Neural progenitor cell (in vitro differentiated cells): ENCODE measurements at places on chromosomes 2 and 18.

DNA sequence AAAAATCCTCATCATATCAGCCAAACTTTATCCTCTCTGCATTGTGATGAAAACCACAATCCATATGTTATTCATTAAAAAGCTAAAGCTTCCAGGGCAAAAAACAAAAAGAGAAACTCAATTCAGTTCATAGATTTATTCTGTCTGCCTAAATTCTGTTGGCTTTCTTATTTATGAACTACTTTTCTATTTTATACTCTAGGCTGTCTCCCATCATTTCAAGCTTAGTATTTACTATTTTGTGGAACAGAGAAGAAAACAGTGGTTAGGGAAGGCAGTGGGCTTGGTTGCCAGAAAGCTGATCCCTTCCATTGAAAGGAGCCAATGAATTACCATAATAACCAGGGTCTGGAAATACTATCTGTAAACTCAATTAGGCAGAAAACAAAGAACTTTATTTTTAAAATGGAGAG, 71.8 kb downstream of the RAPH1 start:
- DNase-seq: peak; percentile 14

DNA sequence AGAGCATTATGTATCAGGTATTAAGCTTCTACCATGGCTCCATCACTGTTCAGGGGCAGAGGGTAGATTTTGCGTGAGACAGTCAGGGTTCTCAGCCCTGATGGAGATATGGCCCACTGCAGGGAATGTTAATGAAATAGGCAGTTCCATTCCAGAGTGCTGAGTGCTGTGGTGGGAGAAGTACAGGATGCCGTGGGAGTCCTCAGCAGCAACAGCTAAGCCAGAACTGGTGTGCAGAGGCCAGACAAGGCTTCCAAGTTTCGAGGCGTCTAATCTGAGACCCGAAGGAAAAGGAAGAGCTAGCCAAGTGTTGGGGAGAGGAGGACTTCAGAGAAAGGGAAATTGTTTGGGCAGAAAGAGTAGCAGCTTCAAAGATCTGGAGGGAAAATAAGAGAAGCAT, 30.2 kb upstream of the MAPRE2 start:
- DNase-seq: no peak

DNA sequence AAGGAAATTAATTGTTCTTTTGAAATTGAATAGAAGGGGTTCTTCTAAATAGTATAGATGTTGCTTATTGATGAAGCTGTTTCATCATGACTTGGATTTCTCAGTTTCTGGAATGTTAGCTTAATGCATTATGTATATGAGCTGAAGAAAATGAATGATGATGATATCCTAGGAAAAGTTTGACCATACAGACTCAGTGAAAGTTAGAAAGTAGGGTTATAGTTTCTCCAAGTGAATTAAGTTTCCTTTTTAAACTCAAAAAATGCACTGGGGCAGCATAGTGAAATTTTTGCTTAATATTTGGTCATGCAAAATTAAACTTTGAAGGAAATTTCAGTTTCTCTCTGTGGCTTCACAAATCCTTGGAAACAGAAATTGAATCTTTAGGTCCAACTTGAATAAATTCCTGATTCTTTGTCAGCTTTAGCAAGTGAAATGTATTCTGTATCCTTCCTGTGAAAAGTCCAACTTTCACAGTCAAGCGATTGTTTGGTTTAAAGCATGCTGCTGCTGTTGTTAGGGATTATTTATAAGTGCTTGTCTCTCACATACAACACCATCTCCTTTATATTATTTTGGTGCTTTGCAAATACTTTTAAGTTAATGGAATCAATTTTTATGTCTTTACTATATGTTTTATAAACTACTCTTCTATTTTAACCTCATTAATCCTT, 78.2 kb downstream of the PIK3C3 start:
- DNase-seq: no peak

- DNase-seq: peak; percentile 27
These were observed 558 bp downstream of the FBXO41 start for GRCh38 chr2:73283545-73284295.

DNA sequence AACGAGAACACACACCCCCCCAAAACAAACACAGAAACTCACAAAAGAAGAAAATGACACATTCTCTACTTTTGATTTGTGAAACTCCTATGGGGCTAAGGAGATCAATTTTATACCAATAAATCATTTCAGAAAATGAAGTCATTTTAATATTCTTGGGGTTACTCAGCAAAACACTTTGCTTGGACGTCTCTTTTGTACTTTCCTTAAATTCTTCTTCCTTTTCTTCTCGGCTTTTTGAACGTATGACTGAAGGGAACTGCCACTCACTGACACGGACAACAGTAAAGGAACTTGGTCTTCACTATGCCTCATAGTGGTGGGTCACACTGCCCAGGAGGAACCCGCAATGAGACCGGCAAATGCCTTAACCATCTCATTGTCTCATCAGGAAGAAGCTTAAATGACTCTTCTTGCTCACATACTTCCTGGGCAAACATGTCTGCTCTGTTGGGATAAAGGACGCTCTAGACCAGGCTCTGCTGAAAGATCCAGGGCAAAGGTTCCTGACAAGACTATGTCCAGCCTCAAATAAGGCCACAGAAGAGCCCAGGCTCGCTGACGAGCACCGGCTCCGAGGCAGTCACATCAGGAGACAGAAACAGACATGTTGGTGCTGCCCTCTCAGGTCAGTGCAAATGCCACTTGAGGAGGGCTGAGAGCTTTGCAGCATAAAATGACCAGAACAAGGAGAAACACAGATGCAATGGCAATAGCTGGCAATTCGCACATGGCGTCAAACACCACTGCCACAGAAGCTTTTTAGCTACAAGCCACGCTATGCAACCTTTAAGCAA, 205.5 kb downstream of the TGIF1 start:
- DNase-seq: no peak

DNA sequence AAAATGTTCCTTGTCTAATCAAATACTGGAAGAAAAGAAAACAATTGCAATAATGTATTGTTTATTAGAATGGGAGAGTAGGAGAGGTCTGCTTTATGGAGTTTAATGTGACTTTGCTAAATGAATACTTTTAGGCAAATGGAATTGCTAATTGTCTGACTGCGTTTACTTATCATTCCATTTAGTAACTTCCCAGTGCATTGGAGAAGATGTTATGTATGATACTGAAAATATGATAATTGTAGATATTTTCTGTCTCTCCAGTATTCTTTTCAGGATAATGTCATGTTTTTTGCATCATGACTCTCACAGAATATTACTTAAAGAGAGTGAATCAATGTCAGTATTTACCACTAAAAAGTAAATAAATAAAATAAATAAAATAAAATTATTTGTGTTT, 8.1 kb upstream of the ERBB4 start:
- no peak for DNase-seq

GRCh38 chr18:58866066-58866772, 1.5 kb downstream of the ZNF532 start:
- no peak for DNase-seq

DNA sequence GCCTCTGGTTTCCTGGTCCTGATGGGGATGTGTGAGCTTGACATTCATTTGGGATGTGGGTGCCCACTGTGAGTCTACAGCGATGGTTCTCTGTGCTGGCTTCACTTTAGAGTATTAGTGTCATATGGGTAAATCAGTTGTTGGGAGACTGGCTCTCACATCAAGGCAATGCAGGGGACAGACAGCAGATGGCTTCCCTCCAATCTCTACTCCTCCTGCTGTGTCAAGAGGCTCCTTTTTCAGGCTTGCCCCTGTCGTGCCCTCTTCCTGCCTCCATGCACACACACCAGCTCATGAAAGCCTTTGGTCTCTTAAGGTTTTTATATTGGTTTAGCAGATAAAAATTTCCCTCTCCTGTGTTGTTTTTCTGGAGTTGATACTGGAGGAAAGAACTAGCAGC, 315.6 kb downstream of the RDH14 start:
- no peak for DNase-seq

DNA sequence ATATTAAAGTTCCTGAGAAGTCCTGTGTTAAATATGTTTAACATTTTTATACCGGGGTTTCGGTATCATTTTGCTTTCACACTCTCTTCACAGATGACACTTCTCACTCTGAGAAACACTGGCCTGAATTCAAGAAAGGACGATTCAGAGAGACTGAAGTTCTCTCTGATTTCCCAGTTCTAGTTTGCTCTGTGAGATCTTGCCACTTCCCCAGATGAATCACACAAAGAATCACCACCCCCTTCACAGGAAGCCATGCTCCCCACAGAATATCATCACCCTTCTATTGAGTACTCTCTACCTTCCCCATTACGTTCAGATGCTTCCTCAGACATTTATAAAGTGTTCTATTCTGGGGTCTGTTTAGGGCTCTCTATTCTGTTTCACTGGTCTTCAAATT, 16.1 kb upstream of the CD207 start:
- no peak for DNase-seq

DNA sequence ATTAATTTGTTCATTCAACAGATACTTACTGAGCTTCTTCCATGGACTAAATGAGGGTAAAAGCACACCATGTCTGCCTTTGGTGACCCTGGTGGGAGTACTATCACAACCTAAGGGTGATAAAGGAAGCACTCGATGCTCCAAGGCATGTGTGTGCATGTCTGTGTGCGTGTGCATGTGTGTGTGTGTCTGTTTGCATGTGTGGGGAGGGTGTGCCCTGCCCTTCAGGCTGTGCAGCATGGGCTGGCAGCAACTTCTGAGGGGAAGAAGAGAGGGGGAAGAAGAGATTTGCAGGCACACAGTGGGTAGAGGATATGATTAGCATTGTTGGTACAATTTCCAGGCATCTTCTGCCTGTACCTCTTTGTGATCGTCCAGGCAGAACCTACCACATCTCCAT, 121.6 kb downstream of the ACOXL start:
- DNase-seq: no peak

GRCh38 chr2:12014088-12014960, 267.9 kb downstream of the LPIN1 start:
- no peak for DNase-seq

GRCh38 chr2:128228894-128229293, 89.8 kb downstream of the HS6ST1 start:
- no peak for DNase-seq

GRCh38 chr2:160214461-160215445, 14.7 kb upstream of the ITGB6 start:
- no peak for DNase-seq

DNA sequence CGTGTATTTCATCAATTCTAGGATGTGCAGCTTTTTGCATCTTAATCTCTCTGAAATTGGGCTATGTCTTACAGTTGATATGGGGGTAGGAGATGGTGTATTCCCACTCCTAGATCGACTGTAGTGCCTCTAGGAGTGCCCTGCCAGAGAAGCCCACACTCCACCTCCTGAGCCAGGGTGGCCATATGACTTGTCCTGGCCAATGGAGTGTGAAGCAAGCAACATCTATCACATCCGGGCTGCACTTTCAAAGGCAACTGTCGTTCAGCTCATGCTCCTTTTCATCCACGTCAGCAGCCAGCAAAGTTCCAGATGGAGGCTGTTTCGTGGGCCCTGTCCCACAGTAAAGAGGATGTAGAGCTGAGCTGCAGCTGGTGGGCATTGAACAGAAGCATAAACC, 149.4 kb upstream of the SLC1A4 start:
- DNase-seq: no peak

GRCh38 chr2:232028631-232029030, 67.1 kb downstream of the DIS3L2 start:
- no peak for DNase-seq

DNA sequence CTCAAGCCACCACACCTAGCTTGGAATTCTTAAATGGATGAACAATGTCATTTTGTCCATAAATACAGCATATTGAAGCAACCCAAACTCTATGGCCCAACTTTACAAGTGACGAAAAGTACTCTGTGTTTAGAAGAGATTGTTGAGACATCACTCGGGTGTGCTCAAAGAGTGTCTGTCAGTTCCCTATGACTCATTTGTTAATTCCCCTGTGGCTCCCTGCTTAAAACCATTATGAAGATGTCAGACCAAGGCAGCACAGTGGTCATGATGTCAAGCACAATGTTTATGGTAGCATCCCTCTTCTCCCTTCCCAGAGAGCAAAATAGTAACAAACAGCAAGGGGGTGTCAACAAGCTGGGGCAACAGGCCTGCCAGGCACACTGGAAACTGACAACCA, 3.0 kb downstream of the LYG1 start:
- no peak for DNase-seq

DNA sequence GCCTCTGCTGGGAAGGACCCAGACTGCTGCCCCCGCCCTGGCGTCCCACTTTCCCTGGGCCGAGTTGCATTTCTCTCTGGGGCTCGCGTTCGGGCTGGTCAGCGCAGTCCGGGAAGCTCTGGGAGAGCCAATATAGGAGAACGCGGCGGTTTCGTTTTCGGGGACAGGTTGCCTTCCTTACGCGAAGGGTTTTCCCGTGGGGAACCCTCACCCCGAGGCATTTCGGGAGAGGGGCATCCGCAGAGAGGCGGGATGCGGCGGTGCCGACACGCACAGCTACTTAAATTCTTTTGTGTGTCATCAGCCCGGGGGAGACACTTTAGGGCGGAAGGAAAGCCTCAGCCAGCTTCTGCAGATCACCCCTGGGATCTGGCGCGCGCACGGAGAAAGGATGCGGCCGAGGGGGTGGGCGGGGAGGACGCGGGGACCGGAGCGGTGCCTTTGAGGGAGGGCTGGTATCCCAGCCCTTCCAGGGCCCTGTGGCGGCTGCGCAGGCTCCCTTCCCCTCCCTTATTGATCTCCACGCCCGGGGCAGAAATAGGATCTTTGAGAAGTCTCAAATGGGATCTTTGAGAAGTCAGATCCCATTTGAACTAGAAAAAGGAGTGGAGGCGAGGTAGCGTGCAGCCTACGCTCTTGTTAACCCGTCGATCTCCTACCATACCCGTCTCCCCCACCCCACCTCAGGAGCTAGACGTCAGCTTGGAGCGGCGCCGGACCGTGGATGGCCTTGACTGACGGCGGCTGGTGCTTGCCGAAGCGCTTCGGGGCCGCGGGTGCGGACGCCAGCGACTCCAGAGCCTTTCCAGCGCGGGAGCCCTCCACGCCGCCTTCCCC, 1.2 kb downstream of the GATA6 start:
- DNase-seq: peak; percentile 61

DNA sequence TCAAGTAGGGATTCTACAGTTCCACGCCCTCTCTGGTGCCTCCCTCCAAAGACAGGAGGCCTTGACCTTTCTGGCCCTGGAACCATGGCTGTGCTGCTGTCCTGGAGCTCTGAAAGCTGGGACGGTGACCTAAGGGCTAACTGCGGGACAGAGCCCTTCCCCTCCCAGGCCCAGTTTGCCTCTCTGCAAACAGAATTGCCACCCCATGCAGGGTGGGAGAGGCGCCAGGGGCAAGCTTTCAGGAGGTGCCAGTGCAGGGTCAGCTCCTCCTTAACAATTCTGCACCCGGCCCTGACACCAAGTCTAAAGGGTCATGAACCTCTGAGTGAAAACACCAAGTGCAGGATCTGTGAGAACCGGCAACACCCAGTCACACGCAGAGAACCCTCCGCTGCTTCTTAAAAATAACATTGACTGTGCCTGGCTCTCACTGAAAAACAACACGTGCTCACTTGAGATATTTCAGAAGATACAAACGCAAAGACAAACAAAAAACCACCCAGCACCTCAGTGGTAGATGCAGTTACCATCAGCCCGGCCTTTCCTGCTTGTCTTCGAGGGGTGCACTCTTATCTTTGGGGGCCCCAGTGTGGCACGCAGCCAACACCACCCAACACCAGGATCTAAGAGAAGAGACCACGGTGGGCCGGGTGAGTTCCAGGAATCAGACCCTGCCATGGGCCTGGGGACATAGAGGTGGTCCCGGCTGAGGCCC, 1.1 kb upstream of the SNED1 start:
- no peak for DNase-seq
